Activated CD4-positive, alpha-beta memory T cell treated with anti-CD3 and anti-CD28 coated beads, Interleukin-2, amount 10 ng/mL, durations not matched to agents 7 days and 5 days (primary cell): ENCODE measurements at places on chromosomes 7 and 10.

GRCh38 chr10:33596422-33596821 is 262.0 kb upstream of the NRP1 start:
- no peak for DNase-seq

GRCh38 chr10:112115781-112116385 is 67.7 kb downstream of the GPAM start:
- DNase-seq: peak; percentile 40

DNA sequence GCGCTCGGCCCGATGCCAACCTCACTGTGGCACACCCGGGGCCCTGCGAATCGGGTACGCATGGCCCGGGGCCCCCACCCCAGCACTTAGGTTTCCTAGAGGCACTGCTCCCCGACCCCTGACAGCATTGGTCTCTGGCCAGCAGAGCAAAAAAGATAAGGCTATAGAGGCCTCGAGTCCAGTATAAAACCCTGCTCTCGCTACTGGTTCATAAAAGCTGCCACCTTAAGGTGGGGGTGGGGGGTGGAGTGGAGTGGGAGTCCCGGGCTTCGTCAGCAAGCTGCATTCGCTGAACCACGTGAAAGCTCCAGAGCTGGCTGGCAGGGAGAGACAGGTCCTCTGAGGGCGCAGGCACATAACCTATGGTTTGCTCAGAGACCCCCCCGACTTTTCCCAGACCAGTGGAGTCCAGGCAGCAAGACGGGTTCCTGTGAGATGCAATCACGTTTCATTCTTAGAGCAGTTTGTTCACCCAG is 1.3 kb downstream of the KAZALD1 start:
- DNase-seq: no peak

DNA sequence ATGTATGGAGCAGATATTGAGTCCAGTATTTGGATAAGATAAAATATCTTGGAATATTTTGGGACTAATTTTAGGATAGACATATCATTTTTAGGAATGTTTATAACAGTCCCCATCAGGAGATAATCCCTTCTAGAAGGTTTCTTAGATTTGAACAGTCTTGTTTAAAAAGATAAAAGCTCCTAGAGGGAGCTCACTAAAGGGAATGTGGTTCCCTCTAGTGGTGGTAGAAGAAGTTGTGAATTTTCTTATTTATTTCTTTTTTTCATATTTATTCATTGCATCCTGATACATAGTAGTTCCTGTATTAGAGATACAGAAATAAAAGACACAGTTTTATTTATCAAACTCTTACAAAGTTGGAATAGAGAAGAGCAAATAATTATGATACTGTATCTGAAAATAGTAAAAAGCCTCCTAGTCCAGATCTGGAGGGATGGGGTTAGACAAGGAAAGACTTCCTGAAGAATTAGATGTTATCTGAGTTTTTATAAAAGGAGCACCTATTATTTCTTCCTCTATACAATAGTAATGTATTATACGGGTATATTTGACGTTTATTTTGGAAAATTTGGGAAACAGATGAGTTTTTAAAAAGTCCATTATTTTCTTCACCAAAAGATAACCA is 24.5 kb upstream of the KLF14 start:
- no peak for DNase-seq

GRCh38 chr7:29808075-29808801 is 1.9 kb downstream of the WIPF3 start:
- no peak for DNase-seq

DNA sequence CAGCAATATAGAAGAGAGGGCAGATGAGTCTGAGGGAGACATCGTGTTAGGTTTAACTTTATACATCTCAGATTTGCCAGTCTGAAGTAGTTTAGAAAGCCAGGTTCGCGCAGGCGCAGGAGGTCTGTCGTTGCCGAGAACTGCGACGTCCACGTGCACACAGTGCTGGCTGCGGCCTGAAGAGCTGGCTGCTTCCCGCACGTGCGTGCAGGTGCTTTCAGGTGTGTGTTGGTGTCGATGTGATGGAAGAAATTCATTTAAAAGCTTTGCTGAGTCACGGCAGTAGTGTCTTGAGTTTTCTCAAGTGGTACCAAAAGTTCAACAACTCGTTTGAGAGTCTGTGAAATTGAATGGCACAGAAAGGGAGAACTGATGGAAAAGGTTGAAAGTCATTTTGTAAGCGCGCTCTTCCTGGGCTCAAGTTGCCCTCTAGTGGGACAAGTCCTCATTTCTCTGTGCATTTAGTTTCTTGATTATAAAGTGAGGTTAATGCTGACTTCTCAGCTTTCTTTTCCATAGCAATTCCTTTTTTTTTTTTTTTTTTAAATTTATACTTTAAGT is 18.6 kb downstream of the WDR37 start:
- no peak for DNase-seq

DNA sequence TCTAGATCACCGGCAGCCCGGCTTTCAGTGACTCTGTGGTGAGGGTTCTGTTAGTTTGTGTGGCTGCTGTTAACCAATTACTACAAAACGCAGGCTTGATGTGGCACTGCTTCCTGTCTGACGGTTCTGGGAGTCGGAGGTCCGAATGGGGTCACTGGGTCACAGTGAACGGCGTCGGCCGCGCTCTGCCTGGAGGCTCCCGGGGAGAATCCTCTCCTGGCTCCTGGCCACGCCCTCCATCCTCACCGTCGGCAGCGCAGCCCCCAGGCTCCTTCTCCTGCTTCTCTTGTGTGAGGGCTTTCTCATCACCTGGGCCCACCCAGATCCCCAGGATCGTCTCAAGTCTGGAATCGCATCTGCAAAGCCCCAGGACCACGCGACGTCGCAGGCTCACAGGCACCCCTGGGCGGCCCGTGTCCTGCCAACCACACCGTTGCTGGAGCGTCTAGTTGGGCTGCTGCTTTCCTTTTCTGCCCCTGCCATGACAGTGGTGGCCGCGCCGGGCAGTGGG is 31.8 kb upstream of the NKX6-2 start:
- DNase-seq: no peak

GRCh38 chr7:47635091-47636080 is 53.5 kb upstream of the TNS3 start:
- DNase-seq: no peak

GRCh38 chr10:76981251-76981650 is 656.4 kb downstream of the KCNMA1 start:
- DNase-seq: no peak

DNA sequence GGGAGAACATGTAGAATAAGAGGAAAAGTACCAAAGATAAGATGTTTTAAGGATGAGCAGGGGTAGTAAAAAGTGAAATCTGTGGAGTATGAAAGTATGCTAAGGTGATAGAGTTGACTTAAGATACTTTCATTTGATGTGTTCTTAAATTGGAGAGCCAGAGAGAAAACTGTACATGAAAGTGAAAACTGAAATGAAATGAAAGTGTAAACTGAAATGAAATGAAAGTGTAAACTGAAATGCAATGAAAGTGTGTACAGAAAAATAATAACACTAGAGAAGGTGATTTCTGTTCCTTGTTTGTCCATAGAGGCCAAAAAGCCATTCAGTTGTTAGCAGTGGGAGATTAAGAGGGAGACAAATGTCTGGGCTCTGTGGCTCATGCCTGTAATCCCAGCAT is 17.5 kb downstream of the AHR start:
- DNase-seq: no peak

DNA sequence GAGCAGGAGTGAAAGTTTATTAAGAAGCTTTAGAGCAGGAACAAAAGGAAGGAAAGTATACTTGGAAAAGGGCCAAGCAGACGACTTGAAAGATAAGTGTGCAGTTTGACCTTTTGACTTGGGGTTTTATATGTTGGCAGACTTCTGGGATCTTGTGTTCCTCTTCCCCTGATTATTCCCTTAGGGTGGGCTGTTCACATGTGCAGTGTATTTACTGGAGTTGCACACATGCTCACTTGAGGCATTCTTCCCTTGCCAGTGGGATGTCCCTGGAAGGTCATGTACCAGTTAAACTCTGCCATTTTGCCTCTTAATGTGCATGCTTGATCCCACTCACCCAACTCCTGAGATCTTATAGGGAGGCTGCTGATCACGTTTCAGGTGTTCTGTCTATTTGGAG is 23.4 kb upstream of the ARHGAP12 start:
- DNase-seq: no peak

- no peak for DNase-seq
Observed at GRCh38 chr7:120990468-120991118, 2.1 kb downstream of the CPED1 start.

DNA sequence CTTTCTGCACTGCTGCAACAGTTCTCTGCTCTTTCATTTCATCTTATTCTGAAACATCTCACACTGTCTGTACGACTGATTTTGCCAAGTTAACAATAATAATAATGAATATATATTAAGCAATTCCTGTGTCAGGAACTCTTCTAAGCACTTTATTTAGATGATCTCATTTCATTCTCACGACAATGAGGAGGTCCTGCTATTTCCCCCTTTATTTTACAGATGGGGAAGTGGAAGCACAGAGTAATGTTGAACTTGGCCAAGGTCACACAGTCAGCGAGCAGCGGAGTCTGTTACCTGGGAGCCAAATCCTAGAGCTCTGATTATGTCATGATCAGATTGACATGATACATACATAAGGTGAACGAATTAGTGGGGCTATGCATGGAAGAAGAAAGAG is 5.8 kb downstream of the MRC1 start:
- no peak for DNase-seq

- no peak for DNase-seq
Observed at GRCh38 chr10:53108317-53108934, 335.8 kb upstream of the MBL2 start.

DNA sequence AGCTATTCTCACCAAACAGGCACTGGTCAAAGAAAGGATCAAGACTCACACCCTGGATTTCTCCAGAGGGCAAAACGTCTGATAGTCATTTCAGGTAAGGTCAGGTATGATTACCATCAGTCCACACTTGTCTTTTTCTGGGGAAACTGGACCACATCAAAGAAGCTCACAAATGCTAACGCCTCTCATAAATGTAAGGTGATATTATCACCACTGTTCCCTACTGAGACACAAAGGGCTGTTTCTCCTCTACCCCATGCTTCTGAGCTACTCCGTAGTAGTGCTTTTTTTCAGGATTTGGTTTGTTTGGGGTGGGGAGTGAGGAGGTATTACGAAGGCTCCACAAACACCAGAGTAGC is 51.6 kb downstream of the CREB3L2 start:
- DNase-seq: no peak

GRCh38 chr7:96320442-96320841 is 1.5 kb downstream of the SLC25A13 start:
- no peak for DNase-seq

DNA sequence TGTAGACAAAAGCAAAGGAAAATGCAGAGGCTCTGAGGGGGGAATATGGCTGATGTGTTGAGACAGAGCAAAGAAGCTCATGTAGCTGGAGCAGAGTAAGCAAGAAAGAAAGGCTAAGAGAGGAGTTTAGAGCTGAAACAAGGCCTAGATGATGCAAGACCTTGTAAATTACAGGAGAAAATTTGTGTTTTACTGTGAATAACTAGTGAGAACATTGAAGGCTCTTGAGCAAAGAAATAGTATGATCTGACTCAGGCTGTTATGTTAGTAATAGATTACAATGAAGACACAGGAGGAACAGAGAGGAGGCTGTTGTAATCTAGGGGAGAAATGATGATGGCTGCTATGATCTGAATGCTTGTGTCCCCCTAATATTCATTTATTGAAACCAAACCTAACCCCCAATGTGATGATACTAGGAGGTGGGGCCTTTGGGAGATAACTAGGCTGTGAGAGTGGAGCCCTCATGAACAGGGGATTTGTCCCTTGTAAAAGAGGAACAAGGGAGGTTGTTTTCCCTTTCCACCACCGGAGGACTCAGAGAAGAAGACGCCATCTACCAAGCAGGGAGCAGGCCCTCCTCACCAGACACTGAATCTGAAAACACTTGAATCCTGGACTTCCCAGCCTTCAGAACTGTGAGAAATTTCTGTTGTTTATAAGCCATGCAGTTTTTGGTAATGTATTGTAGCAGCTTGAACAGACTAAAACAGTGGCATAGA is 394.9 kb downstream of the HTR7 start:
- DNase-seq: no peak

- no peak for DNase-seq
Observed at GRCh38 chr10:11794566-11794965, 28.6 kb upstream of the PROSER2 start.

GRCh38 chr10:74868392-74868977 is 42.1 kb downstream of the KAT6B start:
- DNase-seq: no peak

DNA sequence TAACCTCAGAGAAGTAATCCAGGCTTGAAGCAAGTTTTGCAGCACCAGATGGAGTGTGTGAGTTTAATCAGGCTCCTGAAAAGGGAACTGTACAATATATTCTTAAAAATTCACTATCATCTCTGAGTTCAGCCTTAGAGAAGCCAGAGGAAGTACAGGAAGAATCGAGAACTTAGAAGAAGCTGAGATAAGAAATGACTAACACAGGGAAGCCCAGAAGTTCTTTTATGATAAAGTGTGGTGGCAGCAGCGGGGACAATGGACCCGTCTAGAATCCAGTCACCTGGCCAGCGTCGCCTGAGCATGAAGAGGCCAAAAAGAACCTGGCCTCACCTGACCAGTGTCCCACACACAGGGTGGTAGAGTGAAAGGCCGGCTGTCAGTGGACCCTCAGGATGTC is 161.0 kb downstream of the USP6NL start:
- DNase-seq: no peak

- no peak for DNase-seq
Observed at GRCh38 chr10:15223174-15223573, 54.7 kb upstream of the NMT2 start.

DNA sequence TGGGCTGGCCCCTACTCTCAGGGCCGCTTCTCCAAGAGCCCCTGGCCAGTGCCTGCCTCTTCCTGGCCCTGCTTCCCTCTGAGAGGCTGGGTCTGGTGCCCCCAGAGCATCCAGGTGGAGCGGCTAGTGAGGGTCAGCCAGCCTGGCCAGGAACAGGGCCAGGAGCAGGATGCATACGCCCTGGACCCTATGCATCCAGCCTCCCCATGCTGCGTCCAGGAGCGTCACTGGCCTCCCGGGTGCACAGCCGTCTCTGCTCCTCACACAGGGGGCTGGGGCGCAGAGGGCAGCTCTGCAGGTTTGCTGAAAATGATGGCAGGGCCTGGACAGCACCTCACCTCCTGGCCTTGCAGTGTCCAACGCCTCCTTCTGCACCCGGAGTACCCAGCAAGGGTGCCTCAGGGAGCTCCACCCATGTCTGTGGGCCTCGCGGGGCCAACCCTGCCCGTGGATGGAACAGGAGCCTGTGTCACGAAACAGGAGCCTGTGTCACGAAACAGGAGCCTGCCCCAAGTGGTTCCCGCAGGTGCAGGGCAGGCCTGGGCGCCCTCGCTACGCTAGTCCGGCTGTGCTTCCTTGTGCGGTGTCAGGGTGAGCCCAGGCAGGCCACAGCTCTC is 246.2 kb upstream of the PPP2R2D start:
- DNase-seq: no peak
